ENCODE measurements at places on chromosomes 5 and 9.

DNA sequence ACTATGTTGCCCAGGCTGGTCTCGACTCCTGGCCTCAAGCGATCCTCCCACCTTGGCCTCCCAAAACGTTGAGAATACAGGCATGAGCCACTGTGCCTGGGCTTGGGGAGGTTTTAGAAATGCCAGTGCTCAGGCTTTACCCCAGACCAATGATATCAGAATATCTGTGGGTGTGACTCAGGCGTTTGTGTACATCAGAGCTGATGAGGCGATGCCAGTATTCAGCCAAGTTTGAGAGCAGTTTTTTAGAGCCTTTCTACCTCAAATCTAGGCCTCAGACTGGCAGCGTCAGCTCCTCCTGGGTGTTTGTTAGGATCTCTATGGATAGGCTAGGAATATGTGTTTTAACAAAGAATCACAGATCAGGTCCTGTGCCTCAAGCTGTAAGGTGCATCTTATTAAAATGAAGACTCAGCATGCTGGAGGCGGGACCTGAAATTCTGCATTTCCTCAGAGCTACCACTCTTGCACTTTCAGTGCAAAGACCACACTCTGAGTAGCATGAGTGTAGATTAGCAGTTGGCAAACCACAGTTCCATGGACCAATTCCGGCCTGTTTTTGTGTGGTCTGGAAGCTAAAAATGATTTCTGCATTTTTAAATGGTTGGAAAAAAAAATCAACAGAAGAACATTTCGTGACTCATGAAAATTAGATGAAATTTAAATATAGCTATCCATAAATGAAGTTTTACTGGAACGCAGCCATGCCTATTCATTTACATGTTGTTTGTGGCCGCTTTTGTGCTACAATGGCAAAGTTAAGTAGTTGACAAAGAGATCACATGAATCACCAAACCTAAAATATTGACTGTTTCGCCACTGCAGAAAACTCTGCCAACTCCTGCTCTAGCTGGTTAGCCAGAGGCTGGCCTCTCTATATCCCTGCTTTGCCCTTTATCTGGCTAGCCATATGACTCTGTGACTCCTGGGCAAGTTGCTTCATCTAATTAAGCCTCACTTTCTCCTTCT is 92.2 kb downstream of the KLF4 start:
- no peak for DNase-seq

DNA sequence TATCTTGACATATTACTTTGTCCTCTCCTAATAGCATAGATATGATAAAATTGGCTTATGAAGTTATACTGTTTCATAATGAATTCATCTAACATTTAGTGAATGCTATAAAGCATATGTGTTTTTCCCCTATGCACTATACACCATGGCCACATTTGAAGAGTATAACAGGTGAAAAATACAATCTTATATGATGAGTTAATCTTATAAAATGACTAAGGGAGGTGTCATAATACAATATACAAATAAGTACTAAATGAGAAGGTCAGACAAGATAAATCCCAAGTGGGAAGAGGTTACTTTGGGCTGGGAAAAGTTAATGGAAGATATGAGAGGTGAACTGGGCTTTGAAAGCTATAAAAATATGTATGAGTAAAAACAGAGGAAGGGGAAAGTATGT is 174.4 kb downstream of the PCSK1 start:
- DNase-seq: no peak

GRCh38 chr5:94505327-94506068 is 112.9 kb downstream of the KIAA0825 start:
- DNase-seq: no peak

DNA sequence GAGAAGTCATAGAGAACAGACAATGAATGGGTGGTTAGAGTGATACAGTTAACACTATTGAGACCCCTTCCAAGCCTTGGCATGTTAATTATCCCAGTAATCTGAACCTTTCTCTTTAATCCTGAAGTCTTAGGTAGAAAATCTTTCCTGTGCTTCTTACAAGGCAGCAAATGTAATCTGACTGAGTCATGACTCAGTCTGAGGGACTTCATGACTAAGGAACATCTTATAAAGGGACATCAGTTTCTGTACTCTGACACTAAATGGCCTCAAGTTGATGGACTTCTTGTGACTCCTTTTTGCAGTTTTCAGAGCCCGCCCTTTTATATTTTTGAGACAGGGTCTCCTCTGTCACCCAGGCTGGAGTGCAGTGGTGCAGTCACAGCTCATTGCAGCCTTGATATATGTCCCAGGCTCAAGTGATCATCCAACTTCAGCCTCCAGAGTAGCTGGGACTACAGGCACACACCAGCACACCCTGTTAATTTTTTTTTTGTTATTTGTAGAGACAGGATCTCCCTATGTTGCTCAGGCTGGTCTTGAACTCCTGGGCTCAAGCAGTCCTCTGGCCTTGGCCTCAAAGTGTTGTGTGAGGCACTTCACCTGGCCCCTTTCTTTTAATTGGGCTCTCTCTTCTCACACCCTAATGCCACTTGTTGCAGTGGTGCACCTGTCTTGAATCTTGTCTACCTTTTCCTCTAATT is 9.5 kb downstream of the EXOSC3 start:
- DNase-seq: no peak

DNA sequence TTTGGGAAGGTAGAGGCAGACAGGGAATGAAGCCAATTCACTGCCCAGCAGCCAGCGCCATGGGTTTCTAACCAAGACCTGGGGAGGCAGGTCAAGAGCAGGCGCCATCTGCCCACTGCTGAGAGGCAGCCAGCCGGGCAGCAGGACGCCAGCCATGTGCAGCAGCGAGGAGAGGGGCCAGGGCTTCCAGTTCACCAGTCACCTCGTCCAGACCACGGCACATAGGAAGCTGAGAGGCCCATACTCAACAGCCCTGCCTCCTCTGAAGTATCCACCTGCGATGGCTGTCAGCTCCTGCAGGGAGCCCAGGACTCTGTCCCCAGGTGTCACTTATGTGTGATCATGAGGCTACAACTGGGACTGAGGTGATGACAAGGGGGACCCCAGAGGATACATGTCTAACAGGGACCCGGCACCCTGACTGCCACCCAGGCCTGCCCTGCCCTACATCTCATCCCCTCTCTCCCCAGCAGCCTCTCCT is 30.1 kb downstream of the IPPK start:
- no peak for DNase-seq

- peak; percentile 83 for DNase-seq
Observed at GRCh38 chr5:177455661-177456590, 9.3 kb downstream of the PRR7 start.

DNA sequence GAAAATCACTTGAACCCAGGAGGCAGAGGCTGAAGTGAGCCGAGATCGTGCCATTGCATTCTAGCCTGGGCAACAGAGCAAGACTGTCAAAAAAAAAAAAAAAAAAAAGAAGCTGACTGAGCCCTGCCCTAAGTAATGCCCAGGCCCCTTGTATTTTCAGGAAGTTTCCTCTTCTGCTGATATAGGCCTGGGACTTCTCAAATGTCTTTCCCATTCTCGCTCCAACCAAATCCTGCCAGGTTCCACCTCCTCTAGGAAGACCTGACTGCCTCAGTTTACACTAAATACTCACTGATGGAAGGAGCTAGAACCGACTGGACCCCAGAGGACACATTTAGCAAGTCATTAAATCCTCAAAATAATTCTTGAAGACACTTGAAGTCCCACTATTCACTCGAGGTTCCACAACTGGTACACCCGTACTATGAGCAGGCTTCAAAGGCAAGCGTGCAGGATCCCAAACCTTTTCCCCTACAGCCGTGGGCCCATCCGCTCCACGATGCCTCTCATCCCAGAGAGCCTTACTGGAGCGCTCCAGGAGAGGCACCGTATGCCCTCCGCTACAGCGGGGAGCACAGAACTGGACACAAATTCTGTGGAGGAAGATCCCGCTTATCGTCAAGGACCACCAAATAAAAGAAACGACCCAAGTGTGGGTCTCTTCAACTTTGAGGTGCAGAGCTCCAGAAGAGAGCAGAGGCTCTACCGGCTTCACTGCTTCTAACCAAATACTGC is 676 bp downstream of the NOL6 start:
- DNase-seq: no peak

GRCh38 chr5:107666051-107666655 is 4.6 kb downstream of the EFNA5 start:
- no peak for DNase-seq

- no peak for DNase-seq
Observed at GRCh38 chr9:130286781-130287428, 21.3 kb downstream of the HMCN2 start.

DNA sequence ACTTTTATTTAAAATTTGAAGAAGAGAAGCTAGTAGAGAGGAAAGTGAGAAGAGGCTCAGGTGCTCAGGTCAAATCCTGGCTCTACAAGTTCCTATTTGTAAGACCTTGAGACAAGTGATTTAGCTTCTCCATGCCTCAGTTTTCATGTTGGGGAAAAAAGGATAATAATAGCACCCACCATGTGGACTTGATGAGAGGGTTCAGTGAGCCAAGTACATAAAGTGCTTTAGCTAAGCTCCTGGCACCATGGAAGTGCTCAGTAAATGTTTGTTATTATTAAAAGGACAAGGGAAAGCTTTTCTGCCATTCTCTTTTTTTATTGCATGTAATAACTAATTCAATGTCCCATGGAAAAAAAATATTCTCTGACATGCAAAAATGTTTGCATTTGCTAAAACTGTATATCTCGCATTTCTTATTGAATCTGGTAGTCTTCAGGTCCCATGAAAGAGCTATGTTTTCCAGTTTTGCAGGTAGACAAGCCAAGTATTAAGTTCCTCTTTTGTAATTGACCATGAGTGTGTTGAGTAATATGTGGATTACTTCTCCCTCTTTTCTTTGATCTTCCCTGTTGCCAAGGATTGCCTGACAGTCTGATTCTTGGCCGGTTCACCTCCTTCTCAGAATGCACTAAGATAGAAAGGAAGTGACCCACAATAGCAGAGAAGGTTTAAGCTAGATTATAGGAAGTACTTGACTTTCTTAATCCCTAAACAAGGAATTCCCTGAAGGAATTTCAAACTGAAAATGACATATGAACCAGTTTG is 45.6 kb upstream of the TRIM32 start:
- no peak for DNase-seq

- DNase-seq: no peak
Observed at GRCh38 chr5:82325155-82325554, 47.0 kb upstream of the RPS23 start.

GRCh38 chr9:129624168-129624759 is 1.7 kb upstream of the NTMT1 start:
- peak; percentile 57 for DNase-seq

GRCh38 chr5:149129181-149129580 is 12.1 kb upstream of the ABLIM3 start:
- no peak for DNase-seq

DNA sequence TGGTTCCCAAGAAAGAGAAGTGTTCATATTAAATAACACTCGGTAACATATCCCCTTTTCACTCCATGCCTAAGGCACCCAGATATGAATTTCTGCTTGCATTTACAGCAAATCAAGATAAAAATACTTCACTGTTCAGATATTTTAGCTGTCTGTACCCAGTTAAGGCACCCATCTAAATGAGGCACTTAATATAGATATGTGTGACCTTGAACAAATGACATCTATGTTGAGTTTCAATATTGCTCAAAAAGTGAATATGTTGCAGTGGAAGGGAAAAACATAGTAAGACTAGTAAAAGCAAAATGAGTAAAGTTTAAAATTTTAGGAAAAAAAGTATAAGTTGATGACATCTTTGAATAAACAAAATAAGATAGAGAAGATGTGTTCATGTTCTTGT is 32.4 kb upstream of the SPDL1 start:
- DNase-seq: no peak

DNA sequence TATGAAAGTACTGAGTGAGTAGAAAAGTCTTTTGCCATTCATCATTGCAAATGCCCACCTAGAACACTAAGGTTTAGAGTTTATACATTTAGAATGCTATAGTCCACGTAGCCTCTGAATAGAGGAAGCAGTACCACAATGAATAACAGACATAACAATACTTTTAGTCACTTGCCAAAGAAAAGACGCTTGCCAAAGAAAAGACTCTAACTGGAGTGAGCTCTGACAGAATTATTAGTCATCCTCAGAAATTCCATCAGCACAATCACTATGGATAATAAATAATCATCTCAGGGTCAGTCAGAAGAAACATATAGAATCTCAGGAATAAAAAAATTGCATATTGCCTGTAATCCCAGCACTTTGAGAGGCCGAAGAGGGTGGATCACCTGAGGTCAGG is 168.5 kb upstream of the TARS1 start:
- DNase-seq: no peak

DNA sequence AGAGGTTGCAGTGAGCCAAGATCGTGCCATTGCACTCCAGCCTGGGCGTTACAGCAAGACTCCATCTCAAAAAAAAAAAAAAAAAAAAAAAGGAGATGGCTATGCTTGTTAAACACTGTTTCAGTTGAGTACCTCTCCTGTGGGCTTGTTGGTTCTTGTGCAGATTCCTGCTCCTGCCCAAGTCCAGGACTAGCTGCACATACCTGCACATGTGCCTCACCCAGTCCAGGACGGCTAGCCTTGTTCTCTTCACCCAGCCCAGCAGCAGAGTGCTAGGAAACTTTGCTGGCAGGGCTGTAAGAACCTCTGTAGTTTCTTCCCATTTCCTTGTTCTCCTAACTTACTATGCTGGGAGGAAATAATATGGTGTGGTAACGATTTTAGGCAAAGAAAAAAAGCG is 234.1 kb upstream of the DMRT1 start:
- no peak for DNase-seq

- no peak for DNase-seq
Observed at GRCh38 chr9:75810063-75810462, 80.4 kb upstream of the PCSK5 start.

GRCh38 chr5:98581112-98581997 is 192.1 kb upstream of the RGMB start:
- DNase-seq: no peak

DNA sequence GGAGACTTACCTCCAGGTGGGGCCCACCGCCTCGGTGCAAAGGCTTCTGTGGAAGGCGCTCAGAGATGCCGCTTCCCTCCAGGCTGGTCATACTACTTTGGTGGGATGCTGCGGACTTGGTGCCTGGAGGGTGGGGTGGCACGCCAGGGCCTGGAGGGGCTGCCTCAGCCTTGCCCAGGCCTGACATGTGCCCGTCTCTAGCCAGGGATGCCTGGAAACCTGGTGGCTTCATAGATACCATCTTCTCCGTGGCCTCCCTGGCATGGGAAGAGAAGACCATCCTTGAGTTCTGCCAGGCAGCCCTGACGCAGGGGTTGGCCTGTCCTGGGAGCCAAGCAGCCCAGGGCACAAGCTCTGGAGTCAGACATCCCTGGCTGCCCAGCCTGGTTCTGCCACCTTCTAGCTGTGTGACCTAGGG is 28.3 kb downstream of the ORM2 start:
- DNase-seq: no peak

GRCh38 chr5:133408322-133408721 is 204.0 kb downstream of the FSTL4 start:
- no peak for DNase-seq

DNA sequence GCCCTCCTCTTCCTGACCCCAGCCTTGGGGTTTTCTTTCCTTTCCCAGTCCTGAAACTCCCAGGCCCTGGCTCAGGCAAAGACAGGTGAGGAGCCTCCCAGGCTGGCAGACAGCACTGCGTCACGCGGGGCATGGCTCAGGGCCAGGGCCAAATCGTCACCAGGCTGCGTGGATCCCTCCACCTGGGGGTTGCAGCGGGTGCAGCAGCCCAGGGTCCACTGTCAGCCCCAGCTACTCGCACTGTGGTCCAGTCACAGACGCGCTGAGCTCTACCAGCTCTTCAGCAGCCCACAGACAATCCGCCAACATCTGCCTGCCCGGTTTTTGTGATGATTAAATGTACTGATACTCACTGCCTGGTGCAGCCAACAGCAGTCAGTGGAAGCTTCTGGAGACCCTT is 12.1 kb downstream of the FAM78A start:
- DNase-seq: no peak

- no peak for DNase-seq
Observed at GRCh38 chr5:149762958-149763630, 33.0 kb downstream of the PPARGC1B start.

- no peak for DNase-seq
Observed at GRCh38 chr5:131536850-131537448, 98.1 kb downstream of the RAPGEF6 start.
